GDM1 (cell line): ENCODE measurements at places on chromosomes 13 and 19.
A peak's percentile ranks its signal among the peaks of the same experiment; 100 is the strongest.

GRCh38 chr19:2796659-2797266 lies 11.5 kb downstream of the THOP1 start:
- no peak for DNase-seq

GRCh38 chr13:112803422-112803821 lies 113.6 kb downstream of the ATP11A start:
- DNase-seq, result no peak

- no peak for DNase-seq
Observed at GRCh38 chr19:28466107-28467045, 746.6 kb downstream of the UQCRFS1 start.

DNA sequence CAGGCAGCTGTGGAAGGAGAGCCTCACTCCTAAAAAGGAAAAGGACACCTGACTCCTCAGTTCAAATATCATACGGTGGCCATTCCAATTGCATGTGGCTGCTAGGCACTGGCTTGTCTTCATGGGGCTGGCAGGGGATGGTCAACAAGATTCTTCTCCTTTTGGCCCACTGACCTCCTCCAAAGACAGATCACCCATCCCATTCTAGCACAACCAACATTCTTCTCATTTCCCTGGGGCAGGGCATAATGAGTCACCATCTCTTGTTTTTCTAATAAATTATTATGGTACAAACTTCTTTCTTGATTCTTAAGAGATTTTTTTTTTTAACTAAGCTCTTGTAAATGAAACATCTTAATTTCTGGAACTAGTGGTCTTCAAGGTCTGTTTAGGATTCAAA lies 136.7 kb upstream of the NBEA start:
- DNase-seq, result no peak

DNA sequence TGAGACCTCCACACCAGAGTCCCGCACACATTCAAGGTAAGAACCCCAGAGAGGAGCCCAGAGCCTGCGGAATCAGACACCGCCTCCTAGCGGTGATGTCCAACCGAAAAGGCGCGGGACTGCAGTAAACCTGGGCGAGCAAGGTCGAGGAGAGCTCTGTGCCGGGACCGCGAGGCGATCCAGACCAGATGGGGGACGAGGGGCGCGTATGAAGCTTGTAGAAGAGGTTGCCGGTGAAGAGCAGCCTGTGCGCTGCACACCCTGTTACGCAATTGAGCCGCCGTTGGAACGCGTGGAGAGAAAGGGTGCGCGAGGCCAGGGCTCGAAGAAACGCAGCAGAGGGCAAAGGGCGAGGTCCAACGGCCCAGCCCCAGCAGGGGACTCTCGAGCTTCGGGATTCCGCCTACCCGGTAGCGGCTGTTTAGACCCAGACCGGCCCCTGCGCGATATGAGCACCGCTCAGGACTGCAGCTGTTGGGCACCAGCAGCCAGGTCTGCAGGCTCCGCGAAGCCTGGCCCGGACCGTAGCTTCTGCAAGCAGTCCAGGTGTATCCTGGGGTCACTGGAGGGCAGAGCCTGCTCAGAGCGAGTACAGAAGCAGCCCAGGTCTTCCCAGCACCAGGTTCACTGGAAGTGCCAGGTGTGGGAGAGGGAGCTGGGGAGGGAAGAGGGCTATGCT lies 65.9 kb upstream of the ZNF599 start:
- DNase-seq, result no peak

- no peak for DNase-seq
Observed at GRCh38 chr19:4391701-4392483, 8.5 kb downstream of the SH3GL1 start.

- no peak for DNase-seq
Observed at GRCh38 chr13:73038064-73038463, 20.7 kb upstream of the KLF5 start.

DNA sequence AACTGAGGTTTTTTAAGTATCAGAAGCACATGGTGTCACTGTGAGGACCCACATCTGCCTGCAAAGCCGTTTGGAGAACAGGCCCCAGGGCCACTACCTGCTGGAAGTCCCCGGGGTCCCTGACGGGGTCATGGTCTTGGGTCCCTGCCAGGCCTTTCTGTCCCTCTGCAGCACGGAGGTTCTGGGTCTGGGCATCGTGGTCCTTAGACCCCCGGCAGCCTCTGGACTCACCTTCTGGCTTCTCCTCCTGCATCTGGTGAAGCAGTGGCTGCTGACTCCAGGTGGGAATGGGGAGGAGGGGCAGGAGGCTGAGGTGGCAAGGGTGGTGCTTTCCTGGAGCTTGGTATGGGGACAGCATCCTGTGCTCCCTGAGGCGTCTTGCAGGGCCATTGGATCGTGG lies 198.6 kb downstream of the TEX29 start:
- no peak for DNase-seq

- DNase-seq, result no peak
Observed at GRCh38 chr19:5354403-5354802, 13.8 kb upstream of the PTPRS start.

GRCh38 chr19:19594381-19594780 lies 24.1 kb downstream of the PBX4 start:
- no peak for DNase-seq

DNA sequence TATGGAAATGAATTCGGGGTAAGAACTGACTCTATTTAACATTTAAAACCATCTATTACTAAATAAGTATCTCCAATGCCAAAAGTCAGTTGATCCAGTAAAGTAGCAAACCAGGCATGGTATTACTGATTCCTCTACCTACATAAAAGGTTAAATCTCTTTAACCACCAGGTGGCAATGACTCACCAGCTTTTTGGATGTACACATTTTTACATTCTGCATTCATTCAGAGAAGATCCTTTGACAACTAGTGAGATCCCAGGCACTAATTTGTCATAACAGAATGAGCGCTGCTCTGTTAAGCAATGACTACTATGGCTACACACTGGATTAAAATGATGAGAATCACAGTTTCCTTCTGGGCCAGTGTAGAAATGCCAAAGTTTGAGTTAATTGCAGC lies 329.8 kb upstream of the GPC6 start:
- no peak for DNase-seq

GRCh38 chr19:16521715-16522289 lies 20.4 kb downstream of the CHERP start:
- DNase-seq, result no peak

- DNase-seq, result no peak
Observed at GRCh38 chr19:2722541-2723344, 1.6 kb upstream of the DIRAS1 start.

GRCh38 chr19:55341171-55341588 lies 1.5 kb downstream of the KMT5C start:
- DNase-seq, result peak; percentile 42

DNA sequence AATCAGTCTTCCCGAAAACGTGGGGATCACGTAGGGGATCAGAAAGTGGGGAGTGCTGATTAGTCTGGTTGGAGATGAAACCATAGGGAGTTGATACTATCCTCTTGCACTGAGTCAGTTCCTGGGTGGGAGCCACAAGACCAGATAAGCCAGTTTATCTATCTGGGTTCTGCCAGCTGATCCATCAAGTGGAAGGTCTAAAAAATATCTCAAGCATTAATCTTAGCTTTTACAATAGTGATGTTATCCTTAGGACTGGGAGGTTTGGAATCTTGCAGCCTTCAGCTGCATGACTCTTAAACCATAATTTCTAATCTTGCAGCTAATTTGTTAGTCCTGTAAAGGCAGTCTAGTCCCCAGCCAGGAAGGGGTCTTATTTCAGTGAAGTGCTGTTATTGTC lies 2474.2 kb downstream of the PCDH9 start:
- no peak for DNase-seq

GRCh38 chr19:27780367-27781075 lies 1432.4 kb downstream of the UQCRFS1 start:
- DNase-seq, result peak; percentile 7

GRCh38 chr13:90098577-90098976 lies 1248.9 kb upstream of the MIR17HG start:
- DNase-seq, result no peak

DNA sequence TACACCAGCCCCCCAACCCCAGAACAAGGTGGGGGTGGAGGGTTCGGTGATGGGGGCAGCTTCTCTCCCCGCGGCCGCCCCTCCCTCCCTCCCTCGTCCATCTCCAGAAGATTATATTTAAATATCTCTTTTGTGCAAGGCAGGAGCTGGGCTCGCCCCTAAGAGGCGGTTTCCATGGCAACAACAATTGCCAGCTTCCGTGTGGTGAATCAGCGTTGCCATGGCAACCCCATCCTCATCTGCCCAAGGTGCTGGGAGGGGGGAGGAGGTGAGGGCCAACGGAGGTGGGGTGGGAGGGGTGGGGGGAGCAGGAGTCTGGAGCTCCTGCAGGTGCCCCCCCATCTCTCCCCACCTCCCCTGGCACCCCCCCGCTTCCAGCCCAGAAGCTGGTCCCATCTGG lies 46.4 kb downstream of the CELF5 start:
- no peak for DNase-seq

DNA sequence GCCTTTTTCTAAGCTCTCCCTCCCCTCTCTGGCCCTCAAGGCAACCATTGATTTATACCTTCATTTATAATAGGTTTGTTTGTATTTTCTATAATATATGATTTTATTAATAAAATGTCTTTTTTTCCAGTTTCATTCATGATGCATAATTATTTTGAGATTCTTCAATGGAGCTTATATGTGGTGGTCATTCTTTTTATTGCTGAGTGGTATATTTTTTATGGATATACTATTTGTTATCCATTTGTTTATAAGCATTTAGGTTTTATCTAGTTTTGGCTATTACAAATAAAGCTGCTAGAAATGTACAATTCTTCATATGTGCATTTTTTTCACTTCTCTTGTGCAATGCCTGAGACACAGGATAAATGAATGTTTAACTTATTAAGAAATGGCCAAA lies 10.8 kb downstream of the ZNF211 start:
- DNase-seq, result no peak

GRCh38 chr19:14478113-14478545 lies 3.0 kb upstream of the PTGER1 start:
- no peak for DNase-seq

DNA sequence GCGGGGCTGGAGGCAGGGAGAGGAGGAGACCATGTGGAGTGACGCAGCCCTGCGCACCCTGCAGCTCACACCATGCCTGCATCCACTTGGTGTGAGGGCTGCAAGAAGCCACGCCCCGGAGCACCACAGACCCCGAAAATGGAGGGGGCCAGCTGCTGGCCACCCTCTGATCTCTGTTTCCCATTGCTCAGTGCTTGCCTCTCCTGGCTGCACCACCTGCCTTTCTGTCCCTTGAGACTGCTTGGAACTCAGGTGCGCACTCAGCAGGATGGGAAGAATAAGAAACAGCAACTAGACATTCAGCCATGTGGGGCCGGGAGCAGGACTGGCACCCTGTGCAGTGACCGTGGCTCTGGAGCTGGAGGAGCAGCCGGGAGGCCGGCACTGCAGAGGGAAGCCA lies 64.0 kb downstream of the ANKRD10 start:
- no peak for DNase-seq

DNA sequence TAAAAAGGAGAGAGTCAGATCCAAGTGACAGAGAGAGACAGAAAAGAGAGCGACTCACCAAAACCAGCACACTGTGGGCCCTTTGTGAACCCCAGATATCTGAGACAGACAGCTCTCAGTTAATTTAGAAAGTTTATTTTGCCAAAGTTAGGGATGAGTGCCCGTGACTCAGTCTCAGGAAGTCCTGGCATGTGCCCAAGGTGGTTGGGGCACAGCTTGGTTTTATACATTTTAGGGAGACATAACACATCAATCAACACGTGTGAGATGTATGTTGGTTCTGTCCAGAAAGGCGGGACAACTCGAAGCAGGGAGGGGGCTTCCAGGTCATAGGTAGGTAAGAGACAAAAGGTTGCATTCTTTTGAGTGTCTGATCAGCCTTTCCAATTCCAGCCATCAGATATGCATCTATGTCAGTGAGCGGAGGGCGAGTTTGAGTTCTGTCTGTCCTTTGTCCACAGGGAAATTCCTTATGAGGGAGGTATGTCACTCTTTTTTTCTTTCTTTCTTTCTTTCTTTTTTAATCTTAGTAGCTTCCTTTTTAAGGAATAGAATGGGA lies 37.2 kb upstream of the ATP11A start:
- DNase-seq, result no peak

- DNase-seq, result no peak
Observed at GRCh38 chr13:112844879-112845278, 124.1 kb upstream of the MCF2L start.

DNA sequence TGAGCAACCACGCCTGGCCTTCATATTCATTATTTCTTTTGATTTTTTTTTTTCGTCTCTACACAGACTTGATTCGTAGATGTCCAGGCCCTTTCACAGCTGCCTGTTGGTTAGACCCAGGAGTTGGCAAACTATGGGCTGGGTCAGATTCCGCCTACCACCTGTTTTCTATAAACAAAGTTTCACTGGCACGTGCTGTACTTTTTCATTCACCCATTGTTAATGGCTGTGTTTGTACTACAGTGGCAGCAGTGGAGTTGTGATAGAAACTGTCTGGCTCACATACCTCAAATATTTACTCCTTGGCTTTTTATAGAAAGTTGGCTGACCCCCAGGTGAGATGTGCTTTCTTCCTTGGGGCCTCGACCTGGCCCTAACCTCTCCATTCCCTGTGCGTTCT lies 72.9 kb upstream of the TEX29 start:
- no peak for DNase-seq

DNA sequence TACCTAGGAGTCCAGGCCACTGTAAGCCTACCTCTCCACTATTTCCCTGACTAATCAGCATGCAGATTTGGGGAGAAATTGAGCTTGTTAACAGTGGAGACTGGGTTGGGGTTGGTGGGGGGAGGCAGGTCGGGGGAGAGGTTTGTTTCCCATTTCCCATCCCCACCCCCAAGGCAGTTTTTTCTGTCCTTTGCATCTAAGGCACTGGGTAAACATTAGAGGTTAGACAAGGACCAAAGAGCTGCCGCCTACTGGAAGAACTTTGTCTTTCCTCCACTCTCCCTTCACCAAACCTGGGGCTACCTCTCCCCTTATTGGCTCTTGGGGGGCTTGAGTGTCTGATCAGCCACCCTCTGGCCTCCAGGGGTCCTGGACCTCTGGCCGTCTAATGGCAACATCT lies 953 bp downstream of the KCNN4 start:
- DNase-seq, result peak; percentile 49

DNA sequence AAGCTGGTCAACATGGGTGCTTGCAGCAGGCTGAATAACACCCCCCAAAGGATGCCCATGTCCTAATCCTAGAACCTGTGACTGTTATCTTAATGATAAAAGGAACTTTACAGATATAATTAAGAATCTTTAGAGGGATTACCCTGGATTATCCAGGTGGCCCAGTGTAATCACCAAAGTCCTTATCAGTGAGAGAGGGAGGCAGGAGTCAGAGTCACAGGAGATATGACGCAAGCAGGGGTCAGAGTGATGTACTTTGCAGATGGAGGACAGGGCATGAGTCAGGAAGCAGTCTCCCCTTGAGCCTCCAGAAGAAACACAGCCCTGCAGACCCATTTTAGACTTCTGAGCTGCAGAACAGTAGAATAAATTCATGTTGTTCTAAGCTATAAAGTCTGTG lies 9.8 kb downstream of the ZNF606 start:
- DNase-seq, result no peak

GRCh38 chr13:75825161-75825560 lies 189.0 kb downstream of the LMO7 start:
- no peak for DNase-seq

- DNase-seq, result no peak
Observed at GRCh38 chr13:82739881-82740280, 1142.4 kb downstream of the SLITRK1 start.
